Stimulated activated CD4-positive, alpha-beta T cell treated with anti-CD3 and anti-CD28 coated beads, Interleukin-4, amount 100 ng/mL, for 1 hour (primary cell): ENCODE measurements at places on chromosomes 4 and X.

GRCh38 chr4:94660614-94661013, 97.1 kb upstream of the BMPR1B start:
- DNase-seq = no peak

DNA sequence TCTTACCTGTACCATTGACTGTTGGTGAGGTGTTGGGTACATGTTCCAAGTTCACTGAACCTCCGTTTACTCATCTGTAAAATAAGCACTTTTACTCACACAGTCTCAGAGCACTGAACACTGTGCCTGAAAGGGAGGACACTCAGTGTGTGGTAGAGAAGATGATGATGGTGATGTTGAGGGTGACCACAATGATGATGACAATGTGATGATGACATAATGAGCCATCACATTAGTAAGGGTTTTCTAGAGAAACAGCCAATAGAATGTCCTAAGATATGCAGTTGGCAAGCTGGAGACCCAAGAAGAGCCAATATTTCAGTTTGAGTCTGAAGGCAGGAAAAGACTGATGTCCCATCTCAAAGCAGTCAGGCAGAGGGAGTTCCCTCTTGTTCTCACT, 315.4 kb upstream of the IGFBP7 start:
- no peak for DNase-seq

- DNase-seq = no peak
Observed at GRCh38 chr4:137253949-137254348, 278.3 kb downstream of the PCDH18 start.

GRCh38 chr4:38499101-38499500, 164.9 kb upstream of the KLF3 start:
- DNase-seq = no peak

DNA sequence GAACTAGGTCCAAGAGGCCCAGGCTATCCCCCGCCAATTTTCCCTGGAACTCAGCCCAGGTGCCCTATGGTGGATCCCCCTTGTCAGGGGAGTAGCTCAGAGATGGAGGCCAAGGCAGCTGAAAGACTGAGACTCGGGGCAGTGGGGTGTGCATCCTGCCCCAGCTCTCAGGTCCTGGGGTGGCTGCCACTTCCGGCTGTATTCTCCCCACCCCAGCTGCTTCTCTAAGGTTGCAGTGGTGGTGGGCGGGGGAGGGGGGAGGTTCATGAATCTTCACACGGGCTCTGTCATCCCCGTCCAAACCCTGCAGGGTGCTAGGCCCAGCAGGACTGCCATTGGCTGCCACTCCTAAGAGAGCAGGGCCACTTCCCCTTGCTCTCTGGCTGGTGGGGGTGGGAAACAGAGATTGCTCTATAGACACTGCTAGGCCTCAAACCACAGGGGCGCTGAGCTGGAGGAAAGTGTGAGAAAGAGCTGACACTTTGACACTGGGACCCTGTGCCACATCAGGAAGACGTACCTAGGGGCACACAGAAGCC, 1.5 kb downstream of the SASH3 start:
- DNase-seq = peak; percentile 68

DNA sequence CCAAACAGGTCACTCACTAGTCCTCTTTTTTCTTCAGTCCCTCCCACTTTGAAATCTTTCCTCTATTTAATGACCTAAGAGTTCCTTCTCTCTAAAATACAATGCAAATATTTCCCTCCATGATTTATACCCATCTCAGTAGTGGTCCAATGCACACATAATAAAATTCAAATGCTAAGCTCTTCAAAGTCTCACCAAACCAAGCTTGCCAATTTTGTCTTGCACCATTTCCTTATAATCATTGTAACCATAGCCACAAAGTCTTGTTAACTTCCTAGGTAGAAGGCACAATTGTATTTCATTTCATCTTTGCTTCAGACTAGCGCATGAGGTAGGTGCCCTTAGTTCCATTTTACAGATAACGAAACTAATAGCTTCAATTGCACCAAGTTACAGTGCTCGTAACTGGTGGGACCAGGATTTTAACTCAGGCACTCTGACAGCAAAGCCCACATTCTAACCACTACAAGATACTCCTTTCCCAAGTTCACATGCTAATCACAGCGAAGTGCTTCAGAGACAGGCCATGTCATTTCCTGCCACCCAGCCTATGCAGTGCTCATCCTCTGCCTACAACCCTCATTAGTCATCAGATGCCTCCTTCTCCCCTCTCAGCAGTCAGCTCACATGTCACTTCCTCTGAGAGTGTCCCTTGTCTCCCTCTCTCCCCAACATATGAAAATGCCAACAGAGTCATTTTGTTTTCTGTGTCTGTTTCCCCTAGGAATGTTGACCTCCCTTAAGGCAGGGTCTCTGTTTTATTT, 66.9 kb upstream of the PPARGC1A start:
- no peak for DNase-seq
